Retina (tissue), 1 donor: ENCODE measurements at places on chromosomes 5 and 9.

DNA sequence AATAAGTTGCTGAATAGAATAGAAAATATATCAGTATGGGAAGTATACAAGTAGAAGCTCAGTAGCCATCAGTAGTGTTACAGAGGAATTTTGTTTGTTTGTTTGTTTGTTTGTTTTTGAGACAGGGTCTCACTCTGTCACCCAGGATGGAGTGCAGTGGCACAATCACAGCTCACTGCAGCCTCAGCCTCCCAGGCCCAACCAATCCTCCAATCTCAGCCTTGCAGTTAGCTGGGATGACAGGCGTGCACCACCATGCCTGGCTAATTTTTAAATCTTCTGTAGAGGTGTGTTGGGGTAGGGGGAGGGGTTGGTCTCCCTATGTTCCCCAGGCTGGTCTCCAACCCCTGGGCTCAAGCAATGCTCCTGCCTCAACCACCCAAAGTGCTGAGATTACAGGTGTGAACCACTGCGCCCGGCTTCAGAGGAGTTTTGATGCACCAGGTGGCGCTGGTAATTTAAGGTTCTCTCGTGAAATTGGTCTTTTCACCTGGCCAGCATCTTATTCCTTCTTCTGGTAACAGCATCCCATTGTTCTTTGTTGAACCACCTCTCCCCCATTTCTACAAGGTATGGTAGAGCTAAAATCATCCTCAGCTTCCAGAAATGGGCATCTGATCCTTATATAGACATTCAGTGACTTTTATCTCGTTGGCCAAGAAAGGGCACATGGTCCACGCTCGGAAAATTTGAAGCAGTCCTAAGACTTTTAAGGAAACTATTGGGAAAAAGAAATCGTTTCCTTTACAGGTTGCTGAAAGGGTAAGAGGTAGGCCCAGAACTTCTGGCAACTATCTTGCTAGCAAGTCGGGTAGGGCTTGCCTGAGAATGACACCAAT, 157.1 kb downstream of the ARRDC3 start:
- no peak for DNase-seq

- no peak for DNase-seq
These were observed 3.8 kb downstream of the FGF10 start for GRCh38 chr5:44385291-44385900.

- no peak for DNase-seq
These were observed 179.8 kb upstream of the PLPPR1 start for GRCh38 chr9:100848726-100849125.

DNA sequence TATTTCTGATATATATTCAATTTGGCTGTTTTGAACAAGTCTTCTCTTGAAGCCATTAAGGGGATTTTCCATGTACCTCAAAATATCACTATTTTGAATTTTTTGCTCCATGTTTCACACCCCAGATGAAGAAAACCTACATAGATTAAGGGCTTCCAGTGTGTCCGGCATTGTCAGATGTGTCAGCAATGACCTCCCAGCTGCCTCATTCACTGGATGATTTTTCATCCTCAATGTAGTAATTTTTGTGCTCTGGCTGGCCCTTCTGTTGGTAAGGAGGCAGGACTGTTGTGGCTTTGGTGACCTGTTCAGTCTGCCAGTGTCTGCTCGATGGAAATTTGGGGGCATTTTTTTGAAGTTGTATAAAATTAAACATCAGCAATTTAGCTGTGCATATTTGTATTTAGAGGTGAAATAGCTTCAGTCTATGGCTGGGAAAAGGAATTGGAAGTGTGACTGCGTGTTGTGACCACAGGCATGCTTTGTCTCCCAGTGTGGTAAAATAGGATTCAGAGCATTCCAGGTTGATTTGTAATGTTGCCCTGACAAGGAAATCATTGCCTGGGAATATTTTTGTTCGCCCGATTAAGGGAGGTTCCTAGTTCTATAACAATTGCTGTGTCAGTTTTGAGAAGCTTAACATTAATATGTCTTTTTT, 312.4 kb downstream of the ARHGEF28 start:
- no peak for DNase-seq

DNA sequence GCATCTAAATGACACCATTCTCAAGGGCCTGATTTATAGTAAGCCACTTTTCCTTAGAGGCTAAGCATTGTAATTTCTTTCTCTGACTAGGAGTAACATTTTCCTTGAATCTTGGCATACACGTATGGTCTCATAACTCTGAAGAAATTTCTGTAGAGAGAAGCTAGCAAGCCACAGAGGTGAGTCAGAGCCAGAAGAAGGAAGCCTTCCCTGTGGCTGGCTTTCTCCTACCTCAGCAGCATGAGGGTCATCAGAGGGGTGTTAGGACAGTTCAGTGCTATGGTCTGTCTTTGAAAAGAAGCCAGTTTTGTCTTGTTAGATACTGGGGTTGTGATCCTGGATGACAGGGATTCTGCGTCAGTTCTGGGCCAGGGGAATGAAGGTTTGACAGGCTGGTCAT, 3.2 kb downstream of the SNX30 start:
- DNase-seq = no peak

- DNase-seq = no peak
These were observed 183.7 kb downstream of the ISL1 start for GRCh38 chr5:51566953-51567352.
